ENCODE measurements at places on chromosomes 5 and 9.

GRCh38 chr9:126496781-126497659, 116.7 kb upstream of the LMX1B start:
- no peak for DNase-seq

GRCh38 chr5:32760091-32760509, 49.0 kb downstream of the NPR3 start:
- DNase-seq: peak; percentile 60

- peak; percentile 59 for DNase-seq
Measured at GRCh38 chr5:43037636-43038495, 2.3 kb downstream of the ANXA2R start.

GRCh38 chr9:102106439-102106838, 368.0 kb upstream of the GRIN3A start:
- DNase-seq: no peak

- no peak for DNase-seq
Measured at GRCh38 chr9:124248960-124249359, 8.8 kb upstream of the NEK6 start.
